ENCODE measurements at places on chromosomes 5 and 9. TPM values are rescaled to one million over a fixed set of nuclear protein-coding genes. Genes with fewer than 3 reads are reported as not detected.

- DNase-seq: no peak
Measured at GRCh38 chr9:123684393-123685149, 245.4 kb downstream of the DENND1A start.

DNA sequence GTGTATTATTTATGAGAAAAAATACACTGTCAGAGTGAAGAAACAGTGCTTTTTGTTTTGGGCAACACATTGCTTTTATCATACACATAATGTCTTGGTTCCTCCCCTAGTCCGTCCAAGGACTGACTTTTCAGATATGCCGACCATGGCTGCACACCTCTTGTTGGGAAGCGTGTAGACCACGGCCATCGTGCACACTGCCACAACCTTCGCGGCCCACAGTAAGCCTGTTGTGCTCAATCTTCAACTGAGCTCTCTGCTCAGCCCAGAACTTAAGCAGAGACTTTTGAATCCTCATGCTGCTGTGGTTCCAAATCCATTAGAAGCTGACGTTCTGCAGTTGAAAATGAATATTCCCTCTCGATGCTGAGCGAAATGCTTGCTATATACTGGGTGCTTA is 157.6 kb upstream of the IRX2 start:
- DNase-seq: no peak

GRCh38 chr9:87884578-87885459 is 2.1 kb downstream of the SPATA31E1 start:
- no peak for DNase-seq

DNA sequence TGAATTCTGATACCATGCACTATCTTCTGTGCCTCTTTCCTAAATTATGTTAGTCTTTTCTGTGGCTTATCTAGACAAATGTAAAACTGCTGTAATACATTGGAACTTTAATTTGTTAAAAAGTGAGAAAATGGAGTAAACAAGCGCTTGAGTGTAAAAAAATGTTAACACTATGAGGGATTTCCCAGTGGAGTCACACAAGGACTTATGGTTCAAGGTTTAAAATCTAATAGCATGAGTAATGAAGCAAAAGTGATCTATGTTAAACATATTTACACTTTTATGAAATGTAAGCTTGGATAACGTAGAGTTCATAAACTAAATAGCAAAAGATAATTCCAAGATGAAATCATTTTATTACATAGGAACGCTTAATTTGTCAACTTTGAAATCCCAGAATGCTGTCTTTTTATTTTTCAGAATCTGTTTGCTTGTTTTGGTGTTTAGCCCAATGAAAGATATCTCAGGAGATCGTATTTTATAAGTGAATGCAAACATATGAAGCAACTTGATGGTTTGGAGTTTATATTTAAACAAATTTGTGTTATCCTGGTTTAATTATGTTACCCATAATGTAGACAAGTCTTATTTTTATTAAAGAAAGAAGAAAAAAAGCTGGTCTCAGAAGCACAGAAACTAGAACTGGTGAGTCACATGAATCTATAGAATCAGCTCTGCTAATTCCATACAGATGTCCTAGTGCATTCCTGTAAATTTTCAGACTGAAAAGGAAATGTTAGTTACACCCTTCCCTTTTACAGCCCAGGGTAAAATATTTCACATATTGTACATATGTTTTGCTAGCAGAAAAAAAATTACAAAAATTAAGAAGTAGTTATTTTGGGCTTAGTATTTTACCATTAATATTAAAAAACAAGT is 34.2 kb upstream of the FBN2 start:
- no peak for DNase-seq

DNA sequence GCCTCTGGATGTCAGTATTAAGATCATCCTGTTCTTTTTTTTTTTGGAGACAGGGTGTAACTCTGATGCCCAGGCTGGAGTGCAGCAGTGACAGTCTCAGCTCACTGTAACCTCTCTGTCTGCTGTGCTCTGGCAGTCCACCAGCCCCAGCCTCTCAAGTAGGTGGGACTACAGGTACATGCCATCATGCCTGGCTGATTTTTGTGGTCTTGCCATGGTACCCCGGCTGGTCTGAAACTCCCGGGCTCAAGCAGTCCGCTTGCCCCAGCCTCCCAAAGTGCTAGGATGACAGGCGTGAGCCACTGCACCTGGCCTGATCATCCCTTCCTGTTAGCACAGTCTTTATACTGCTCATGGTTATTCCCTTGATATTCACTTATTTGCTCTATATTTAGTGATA is 3.5 kb downstream of the KDM4C start:
- DNase-seq: no peak

- no peak for DNase-seq
Measured at GRCh38 chr9:69916950-69917349, 96.3 kb downstream of the CFAP95 start.

DNA sequence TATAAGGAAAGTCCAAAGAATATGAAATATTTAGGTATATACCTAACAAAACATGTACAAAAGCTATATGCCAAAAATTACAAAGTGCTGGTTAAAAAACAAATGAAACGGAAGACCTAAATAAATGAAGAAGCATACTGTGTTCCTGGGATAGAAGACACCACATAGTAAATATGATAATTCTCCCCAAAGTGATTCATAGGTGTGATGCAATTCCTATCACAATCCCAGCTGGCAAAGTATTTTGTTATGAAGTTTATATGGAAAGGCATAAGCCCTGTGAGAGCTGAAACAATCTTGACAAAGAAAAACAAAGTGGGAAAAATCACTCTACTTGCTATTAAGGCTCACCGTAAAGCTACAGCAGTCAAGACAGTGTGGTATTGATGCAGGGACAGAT is 2.6 kb upstream of the SMIM23 start:
- no peak for DNase-seq

- no peak for DNase-seq
Measured at GRCh38 chr5:185095-186070, 5.9 kb upstream of the LRRC14B start.

GRCh38 chr9:18717759-18718158 is 243.8 kb downstream of the ADAMTSL1 start:
- DNase-seq: no peak

DNA sequence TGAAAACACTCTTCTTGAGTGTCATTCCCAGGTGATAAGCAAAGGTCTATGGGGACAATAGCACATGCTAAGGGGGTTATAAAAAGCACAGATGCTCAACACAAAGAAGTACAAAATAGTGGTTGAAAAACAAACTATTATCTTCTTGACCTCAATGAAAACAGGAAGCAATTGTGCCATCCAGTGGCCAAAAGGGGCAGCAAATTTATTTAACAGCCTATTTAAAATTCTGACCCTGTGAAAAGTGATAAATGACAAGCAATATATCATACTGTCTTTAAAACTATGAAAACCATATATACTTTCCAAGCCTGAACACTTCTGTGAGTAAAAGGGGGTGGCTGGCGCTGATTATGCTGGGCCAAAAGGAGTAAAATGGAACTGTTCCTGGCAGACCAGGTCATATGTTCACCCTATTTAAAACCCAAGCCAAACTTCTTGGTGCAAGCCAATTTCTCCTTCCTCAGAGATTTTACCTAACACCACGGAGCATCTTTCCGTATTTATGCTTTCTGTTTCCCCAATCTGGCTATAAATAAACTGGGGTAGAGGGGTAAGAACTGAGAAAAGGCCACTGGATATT is 29.7 kb downstream of the TEX10 start:
- no peak for DNase-seq

DNA sequence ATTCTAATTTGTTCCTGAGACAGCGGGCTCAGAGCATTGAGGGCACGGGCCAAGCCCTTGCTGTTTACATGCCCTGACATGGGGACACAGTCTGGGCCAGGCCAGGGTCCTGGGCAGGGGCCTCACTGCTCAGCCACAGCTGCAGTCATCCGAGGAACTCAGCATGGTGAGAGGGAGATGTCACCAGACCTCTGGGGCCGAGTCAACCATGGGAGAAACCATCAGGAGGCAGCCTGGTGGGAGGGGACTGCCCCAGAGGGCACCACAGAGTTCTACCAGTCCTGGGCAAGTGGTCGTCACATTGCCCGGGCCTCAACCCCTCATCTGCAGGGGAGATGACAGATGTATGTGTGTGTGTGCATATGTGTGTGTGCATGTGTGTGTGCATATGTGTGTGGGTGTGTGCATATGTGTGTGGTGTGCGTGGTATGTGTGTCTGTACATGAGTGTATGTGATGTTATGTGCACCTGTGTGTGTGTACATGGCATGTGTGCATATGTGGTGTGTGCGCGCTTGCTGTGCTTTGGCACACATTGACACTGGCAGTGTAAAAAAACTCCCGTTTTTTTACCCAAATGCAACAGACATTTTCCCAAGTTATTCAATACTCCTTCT is 42.4 kb upstream of the TMEM250 start:
- no peak for DNase-seq

- no peak for DNase-seq
Measured at GRCh38 chr5:180234271-180234670, 25.3 kb upstream of the RASGEF1C start.

DNA sequence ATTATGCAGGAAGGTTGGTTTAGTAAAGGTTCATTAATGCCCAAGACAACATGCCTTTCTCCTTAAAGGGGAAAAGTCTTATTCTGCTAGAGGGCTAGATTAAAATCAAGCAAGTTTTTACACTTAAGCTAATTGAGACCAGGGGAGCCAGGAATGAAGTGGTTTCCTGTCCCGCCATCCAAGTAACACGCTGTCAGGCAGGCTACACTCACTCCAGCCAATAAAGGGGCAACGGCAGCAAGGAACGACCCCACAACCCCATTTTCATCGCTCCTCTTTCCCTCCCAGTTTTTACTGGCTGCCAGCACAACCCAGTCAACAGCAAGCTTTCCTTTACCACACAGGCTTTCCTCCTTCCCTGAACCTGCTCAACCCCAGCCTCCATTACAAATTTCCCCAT is 225.1 kb downstream of the DCP2 start:
- no peak for DNase-seq

- no peak for DNase-seq
Measured at GRCh38 chr9:113808391-113809358, 67.4 kb upstream of the ZNF618 start.

DNA sequence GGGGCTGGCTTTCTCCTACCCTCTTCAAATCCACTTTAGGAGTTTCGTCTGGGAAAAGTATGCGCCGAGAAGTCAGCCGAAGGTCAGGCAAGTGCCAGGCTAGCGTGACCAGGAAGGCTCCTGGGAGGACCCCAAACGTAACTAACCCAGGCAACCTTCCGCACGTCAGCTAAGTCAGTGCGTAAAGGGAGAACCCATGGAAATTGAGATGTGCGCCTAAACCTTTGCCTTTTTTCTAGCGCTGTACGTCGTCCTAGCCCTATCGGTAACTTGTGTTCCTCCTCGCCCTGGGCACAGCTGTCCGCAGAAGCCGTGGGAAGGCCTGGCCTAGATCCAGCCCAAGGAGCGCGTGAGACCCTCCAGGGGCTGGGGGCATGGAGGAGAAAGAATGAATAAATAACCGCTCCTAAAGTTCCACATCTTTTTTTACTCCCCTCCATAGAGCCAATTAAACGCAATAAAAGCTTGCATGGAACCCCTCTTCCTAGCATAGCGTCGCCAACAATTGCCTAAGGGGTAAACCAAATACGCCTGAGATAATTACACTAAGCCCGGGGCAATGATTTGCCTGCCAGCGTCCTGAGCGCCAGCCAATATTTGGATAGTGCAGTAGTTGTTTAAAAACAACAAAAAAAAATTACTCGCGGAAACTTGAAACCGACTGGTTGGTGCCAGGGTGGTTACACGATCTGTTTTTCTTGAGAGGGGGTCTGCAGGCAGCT is 4.0 kb upstream of the FOXB2 start:
- no peak for DNase-seq

NOTCH1 gene
- 71.6 TPM for total RNA-seq

SLC23A1 gene
- total RNA-seq: 20.1 TPM

FOXI1 gene
- total RNA-seq: not detected

OMD gene
- 0.67 TPM for total RNA-seq

Data from upper lobe of left lung (tissue), 6 donors.